WTC11 (cell line): ENCODE measurements at places on chromosomes 1 and 21.

DNA sequence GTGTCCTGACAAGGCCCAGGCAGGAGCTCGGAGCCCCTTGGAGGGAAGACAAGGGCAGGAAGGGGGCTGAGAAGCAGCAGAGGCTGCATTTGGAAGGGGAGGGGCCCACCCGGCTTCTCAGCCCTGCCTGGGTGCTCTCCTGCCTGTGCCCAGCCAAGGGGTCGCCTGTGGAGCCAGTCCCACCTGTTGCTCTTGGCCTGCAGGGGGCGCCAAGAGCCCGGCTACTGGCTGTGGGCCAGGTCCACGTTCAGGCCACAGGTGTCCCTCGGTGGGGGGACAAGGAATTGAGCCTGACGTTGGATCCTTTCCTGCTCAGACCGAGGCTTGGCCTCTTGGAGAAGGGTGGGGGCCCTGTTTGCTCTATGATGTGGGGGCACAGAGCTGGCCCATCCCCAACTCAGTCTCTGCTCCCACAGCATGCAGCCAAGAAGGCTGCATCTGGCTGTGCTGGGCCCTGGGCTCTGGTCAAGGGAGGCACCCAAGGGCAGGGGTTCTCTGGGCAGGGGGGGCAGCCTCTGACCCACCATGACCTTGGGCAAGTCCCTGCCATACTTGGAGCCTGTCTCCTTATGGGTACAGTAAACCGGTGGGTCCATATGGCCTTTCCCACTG lies 10.9 kb downstream of the WNT4 start:
- DNase-seq, result peak; percentile 85

DNA sequence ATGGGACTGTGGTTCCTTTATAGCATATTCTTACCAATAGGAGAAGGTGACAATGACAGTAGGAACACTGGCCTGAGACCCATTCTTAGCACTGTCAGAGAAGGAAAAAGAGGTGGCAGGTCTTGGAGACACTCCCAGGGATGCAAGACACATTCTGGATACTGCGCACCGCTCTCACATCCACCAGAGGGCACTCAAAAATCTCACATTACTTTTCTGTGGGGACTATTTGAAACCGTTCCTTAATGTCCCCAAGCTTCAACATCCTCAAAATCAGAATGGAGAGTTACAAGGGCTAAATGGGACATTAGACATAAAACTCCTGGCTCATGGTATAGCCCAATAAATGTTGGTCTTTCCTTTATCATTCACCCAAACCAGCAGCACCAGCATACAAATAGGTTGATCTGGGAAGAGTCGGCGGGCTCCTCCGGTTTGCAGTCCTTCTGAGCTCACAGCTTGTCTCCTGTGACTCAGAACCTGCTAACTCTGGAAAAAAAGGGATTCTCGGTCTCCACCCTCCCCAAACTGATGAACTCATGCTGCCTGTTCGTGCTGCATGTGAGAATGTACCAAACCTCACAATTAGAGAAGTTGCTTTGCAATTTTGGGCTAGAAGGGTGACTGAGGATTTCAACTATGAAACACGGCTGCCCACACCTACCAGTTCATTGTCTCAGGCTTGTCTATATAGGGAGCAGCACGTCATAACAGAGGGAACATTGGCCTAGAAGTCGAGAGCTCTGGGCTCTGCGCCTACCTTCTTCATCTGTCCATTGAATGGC lies 40.2 kb downstream of the IL12RB2 start:
- DNase-seq, result peak; percentile 49

DNA sequence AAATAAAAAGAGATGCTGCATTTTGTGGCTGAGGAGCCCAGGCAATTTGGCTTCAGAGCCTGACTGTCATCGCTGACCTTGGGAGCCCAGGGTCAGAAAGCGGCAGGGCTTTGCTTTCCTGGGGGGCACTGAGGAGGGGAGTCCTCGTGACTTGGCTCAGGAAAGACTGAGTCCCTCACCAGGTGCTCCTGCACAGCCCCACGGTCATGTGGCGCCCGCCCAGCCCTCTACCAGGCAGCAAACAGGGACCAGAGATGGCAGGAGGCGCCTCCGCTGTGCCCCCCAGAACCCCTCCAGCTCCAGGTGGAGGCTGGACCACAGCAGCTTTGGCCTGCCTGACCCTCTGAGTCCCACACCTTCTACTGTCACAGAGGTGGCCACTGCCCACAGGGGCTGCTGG lies 13.2 kb downstream of the EFHD2 start:
- no peak for DNase-seq

GRCh38 chr1:44826375-44827196 lies 16.5 kb downstream of the PTCH2 start:
- DNase-seq, result no peak

GRCh38 chr21:14557413-14557812 lies 11.3 kb upstream of the SAMSN1 start:
- DNase-seq, result no peak
